Uterine smooth muscle cell (primary cell): ENCODE measurements at places on chromosomes 7 and 10. TPM values are rescaled to one million over a fixed set of nuclear protein-coding genes. Genes with fewer than 3 reads are reported as not detected.

The MAGI2 gene
- 15.9 and 29.1 TPM in 2 replicates for total RNA-seq

The MUC12 gene
- total RNA-seq = 0.37 and 0.44 TPM in 2 replicates

The GIMAP7 gene
- 0.11 TPM in 1 of 2 replicates, not detected in the other for total RNA-seq

The PLAC9 gene
- total RNA-seq = 1.9 and 6.9 TPM in 2 replicates

The ARHGAP22 gene
- 85.7 and 130 TPM in 2 replicates for total RNA-seq

The OR6B1 gene
- under 0.01 TPM in 1 of 2 replicates, not detected in the other for total RNA-seq

The AGAP5 gene
- total RNA-seq = 2.7 and 3.4 TPM in 2 replicates

The MRC1 gene
- under 0.01 and 0.12 TPM in 2 replicates for total RNA-seq

The FAM171A1 gene
- 10.8 and 12.1 TPM in 2 replicates for total RNA-seq

The CDK14 gene
- total RNA-seq = 49.6 and 57.8 TPM in 2 replicates

The ODAD2 gene
- 3.5 and 8.4 TPM in 2 replicates for total RNA-seq

The VAX1 gene
- total RNA-seq = not detected in 2 replicates

The PRKAR1B gene
- total RNA-seq = 14.3 and 21.6 TPM in 2 replicates

The HILPDA gene
- 14.2 and 19.5 TPM in 2 replicates for total RNA-seq

The HTRA1 gene
- 44.5 and 158 TPM in 2 replicates for total RNA-seq

The NODAL gene
- total RNA-seq = not detected in 2 replicates

The CPEB3 gene
- 0.55 and 1.6 TPM in 2 replicates for total RNA-seq

The LRRD1 gene
- 0.11 TPM in 1 of 2 replicates, not detected in the other for total RNA-seq

The AS3MT gene
- 11.0 and 13.7 TPM in 2 replicates for total RNA-seq

The PDK4 gene
- under 0.01 and 0.12 TPM in 2 replicates for total RNA-seq

The PRKAR2B gene
- total RNA-seq = 15.6 and 23.4 TPM in 2 replicates

The WEE2 gene
- total RNA-seq = not detected in 2 replicates

The PDZD8 gene
- 20.8 and 21.1 TPM in 2 replicates for total RNA-seq

The SPDYE6 gene
- 0.25 TPM in 1 of 2 replicates, not detected in the other for total RNA-seq

The HECW1 gene
- 0.11 and 0.62 TPM in 2 replicates for total RNA-seq

The ELFN1 gene
- 0.77 and 1.2 TPM in 2 replicates for total RNA-seq

The SLC26A5 gene
- total RNA-seq = not detected in 2 replicates

The SEPTIN14 gene
- not detected in 2 replicates for total RNA-seq

The OR2A42 gene
- total RNA-seq = under 0.01 TPM in 1 of 2 replicates, not detected in the other

The PKD1L1 gene
- total RNA-seq = under 0.01 TPM in 2 replicates

The ACTL6B gene
- not detected in 2 replicates for total RNA-seq

The MAP3K8 gene
- total RNA-seq = 4.1 and 4.5 TPM in 2 replicates

The GRM8 gene
- 0.11 TPM in 1 of 2 replicates, not detected in the other for total RNA-seq

The POLD2 gene
- 95.3 and 141 TPM in 2 replicates for total RNA-seq

The LRIT1 gene
- not detected in 2 replicates for total RNA-seq

The RBM20 gene
- total RNA-seq = under 0.01 TPM in 2 replicates

The CEP55 gene
- total RNA-seq = 26.0 and 117 TPM in 2 replicates

The HMX2 gene
- total RNA-seq = not detected in 2 replicates

The CFAP43 gene
- 0.11 and 0.12 TPM in 2 replicates for total RNA-seq

The STEAP4 gene
- total RNA-seq = under 0.01 TPM in 1 of 2 replicates, not detected in the other

The THSD7A gene
- total RNA-seq = 0.44 and 0.50 TPM in 2 replicates

The SYT15B gene
- under 0.01 TPM in 1 of 2 replicates, not detected in the other for total RNA-seq

The LRRTM3 gene
- under 0.01 TPM in 2 replicates for total RNA-seq

The HPSE2 gene
- total RNA-seq = 0.50 and 2.0 TPM in 2 replicates

The TMEM270 gene
- total RNA-seq = not detected in 2 replicates

The OR9A2 gene
- not detected in 2 replicates for total RNA-seq

The LDB3 gene
- under 0.01 TPM in 1 of 2 replicates, not detected in the other for total RNA-seq

The HOXA1 gene
- under 0.01 and 0.11 TPM in 2 replicates for total RNA-seq

The ERVW-1 gene
- not detected in 2 replicates for total RNA-seq

The MBL2 gene
- total RNA-seq = not detected in 2 replicates
